ENCODE measurements at places on chromosomes 13 and 19.
A peak's percentile ranks its signal among the peaks of the same experiment; 100 is the strongest.

DNA sequence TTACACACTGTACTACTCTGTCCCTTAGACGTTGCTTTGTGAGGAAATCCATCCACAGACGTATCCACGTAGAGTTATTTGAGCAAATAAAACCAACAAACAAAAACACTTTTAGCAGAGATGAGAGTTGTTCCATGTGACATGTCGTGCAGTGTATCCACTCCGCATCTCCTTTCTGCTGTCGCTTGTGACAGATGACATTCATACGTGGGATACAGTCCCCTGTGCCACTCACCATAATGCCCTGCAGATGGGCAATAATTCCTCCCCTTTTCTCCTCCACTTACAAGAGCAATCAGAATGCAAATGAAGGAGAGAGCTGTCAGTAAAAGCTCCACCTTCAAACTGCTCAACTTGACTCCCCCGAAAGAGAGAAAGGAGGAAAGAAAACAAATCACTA is 26.0 kb downstream of the IRS2 start:
- no peak for DNase-seq

- no peak for DNase-seq
These were observed 13.6 kb upstream of the GALP start for GRCh38 chr19:56162258-56162657.

GRCh38 chr13:110424569-110425443 is 117.7 kb downstream of the COL4A2 start:
- peak; percentile 61 for DNase-seq

DNA sequence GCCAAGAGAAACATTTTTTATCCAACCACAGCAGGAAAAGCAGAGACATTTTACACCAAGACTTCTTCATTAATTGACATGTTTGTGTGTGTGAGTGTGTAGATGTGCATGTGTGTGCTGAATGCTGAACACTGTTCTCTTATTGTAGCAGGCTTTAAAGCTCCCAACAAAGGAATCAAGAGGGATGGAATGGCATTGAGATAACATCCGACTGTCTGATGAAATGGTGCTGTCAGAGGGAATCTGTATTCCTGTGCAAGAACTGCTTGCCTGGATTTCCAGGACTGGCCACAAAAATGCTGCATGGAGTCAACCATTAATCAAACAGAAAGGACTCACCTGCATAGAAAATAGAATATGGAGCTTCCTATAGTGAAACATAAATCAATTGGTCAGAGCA is 354.0 kb downstream of the UQCRFS1 start:
- no peak for DNase-seq

DNA sequence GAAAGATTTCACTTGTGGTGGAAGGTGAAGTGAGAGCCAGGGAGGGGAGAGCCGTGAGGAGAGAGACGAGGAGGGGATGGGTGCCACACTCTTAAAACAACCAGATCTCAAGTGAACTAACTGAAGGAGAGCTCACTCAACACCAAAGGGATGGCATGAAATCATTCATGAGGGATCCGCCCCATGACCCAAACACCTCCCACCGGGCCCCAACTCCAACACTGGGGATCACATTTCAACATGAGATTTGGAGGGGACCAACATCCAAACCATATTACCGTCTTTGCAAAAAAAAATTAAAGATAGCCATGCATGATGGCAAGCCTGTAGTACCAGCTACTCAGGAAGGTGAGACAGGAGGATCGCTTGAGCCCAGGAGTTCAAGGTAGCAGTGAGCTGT is 34.9 kb upstream of the POP4 start:
- no peak for DNase-seq

DNA sequence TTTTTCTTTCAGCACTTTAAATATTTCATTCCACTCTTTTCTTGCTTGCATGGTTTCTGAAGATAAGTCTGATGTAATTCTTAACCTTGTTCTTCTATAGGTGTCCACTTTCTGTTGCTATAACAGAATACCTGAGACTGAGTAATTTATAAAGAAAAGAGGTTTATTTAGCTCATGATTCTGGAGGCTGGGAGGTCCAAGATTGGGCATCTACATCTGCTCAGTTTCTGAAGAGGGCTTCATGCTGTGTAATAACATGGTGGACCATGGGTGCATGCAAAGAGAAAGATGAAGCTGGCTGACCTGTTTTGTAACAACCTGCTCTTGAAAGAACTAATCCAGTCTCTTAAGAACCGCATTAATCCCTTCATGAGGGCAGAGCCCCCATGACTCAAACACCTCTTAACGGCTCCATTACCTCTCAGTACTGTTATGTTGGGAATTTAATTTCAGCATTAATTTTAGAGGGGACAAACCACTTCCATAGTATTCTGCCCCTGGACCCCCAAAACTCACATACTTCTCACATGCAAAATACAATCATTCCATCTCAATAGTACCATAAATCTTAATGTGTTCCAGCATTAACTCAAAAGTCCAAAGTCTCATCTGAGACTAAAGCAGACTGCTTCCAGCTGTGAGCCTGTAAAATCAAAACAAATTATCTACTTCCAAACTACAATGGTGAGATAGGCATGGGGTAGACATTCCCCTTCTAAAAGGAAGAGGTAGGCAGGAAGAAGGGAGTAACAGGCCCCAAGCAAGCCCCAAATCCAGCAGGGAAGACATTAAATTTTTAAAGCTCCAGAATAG is 9.6 kb upstream of the FGF9 start:
- DNase-seq = no peak

DNA sequence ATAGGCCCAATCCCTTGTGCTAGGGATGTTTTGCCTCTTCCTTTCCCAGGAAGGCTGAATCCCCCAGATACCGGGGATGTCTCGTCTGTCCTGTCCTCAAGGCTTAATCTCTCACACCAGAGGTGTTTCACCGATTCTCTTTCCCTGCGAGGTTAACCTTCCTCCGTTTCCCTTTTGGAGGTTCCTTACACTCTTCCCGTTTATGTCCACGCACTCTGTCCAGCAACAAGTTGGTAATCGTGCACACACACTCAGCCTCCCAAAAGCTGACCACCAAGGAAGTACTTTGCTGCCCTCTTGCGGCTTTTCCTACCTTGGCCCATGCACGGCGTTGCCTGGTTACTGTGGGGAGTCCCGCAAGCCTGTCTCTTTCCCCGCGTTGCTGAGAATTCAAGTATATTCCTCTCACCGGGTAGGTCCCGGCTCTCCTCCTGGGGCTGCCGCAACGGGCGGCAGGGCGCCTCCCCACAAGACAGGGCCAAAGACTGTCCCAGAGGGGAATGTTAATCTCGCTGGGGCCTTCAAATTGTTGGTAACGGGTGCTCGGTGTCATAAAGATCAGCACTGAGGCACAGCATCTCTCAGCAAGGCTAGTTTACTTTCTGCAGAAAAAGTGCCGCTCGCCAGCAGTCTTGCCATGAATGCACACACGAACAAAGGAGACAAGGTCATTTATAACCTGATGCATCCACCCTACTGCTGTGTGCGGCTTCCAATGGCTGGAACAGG is 36.7 kb upstream of the CD177 start:
- DNase-seq = peak; percentile 12

GRCh38 chr13:28137596-28137995 is 749 bp upstream of the PAN3 start:
- no peak for DNase-seq

DNA sequence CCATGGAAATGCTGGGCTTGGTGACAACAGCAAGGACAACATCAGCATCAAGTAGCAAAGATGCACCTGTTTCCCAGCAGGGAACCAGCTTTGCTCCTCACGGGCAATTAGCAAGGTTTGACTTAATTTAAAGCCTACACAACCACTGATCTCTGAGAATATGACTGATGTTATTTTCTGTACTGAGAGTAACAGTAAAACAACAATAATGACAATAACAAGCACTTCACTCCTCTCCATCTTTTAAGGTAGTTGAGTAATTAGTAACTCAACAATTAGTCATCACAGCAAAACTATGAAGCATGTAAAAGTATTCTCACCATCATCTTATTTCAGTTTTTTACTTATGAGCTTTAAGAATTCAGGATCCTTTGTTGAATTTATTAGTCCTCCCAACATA is 37.3 kb downstream of the ENOX1 start:
- DNase-seq = no peak

DNA sequence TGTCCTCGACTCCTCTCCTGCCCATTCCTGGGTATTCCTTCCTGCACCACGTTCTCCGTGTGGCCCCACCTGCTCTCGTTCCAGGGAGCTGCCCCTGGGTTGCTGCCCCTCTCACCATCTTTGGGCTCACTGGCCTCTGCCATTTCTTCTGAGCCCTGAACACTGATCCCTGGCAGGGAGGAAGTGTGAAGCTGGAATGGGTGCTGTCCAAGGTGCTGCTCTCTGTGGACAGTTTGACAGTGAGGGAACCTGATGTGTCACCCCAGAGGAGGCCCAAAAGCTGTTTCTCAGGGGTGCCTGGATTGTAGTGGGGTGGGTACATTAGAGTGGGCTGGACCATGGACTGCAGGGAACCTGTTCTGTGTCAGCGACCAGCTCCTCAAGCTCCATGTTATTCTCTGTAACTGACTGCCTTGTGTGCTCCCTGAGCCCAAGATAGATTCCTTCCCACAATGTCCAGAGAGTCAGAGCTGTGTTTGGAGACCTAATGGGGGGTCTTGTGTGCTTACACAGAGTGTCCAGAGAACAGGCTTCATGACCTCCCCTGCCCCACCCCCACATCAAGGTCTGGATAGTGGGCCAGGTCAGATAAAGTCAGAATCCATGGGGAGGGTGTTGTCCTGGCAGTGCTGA is 7.2 kb upstream of the CEACAM8 start:
- peak; percentile 32 for DNase-seq

GRCh38 chr19:47176627-47177090 is 46.0 kb downstream of the SAE1 start:
- DNase-seq = peak; percentile 90

DNA sequence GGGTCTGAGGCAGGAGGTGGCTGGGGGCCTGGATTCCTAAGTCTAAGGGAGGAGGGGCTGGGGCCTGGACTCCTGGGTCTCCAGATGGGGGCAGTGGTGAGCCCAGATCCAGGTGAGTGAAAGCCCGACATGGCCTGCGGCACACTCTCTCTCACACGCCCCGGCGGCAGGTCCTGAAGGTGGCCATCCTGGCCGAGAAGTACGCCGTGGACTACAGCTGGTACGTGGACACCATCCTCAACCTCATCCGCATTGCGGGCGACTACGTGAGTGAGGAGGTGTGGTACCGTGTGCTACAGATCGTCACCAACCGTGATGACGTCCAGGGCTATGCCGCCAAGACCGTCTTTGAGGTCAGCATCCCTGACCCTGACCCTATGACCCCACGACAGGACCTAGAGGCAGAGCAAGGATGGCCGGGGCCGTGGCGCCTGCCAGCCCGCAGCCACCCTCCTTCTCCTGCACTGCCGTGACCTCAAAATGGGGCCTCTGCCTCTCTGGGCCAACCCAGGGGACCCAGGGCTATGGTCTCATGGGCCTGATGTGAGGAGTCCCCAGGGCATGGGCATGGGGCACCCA is 13.2 kb downstream of the FUZ start:
- no peak for DNase-seq

DNA sequence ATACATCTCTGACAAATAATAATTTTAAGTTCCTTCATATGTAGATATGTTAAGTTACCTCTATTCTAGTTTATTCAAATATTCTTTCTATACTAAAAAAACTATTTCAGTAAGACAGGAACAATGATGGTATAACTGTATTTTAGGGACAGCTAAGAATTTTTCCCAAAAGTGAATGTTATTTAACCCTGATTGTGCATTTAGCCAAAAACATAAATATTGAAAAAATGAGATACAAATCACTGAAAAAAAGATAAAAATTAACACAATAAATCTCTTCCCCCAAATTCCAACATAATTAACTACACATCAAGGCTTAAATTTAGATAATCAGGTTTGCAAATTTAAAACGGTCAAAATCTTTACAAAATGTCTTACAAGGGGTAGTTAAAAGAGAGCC is 58.1 kb downstream of the KCNRG start:
- no peak for DNase-seq

- DNase-seq = no peak
These were observed 12.8 kb upstream of the TOMM40 start for GRCh38 chr19:44878120-44878865.

DNA sequence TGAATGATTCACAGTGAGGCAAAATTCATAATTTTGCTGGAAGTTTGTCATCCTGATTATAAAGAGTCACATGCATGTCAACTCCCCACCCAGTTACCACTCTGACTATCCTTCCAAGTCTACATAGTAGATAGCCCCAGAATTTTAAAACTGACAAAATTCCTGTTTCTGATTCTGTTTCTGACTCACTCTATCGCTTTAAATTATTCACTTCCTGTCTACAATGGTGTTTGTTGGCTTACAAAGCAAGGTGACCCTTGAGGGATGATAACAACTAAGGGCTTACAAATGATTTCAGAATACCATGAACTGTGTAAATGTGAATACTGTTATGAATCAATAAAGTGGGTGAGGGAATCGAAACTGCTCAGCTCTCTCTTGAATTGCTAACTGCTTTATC is 98.7 kb upstream of the KL start:
- DNase-seq = peak; percentile 18

DNA sequence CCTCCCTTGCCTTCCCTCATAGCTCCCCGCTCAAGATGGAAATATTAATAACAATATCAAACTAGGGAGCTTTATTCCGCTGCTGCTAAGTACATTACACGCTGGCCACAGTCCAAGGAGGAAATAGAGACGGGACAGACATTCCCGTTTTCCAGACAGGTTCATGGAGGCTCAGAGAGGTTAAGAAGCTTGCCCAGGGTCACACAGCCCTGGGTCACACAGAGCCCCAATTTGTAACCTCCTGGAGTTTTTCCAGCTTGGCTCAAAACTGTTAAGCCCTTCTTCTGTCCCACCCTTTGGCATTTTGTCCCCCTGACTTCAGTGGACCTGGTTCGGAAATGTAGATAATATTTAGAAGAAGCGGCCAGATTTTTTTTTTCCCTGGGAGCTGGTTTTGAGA is 2.0 kb downstream of the BICRA start:
- no peak for DNase-seq

GRCh38 chr19:55080968-55081769 is 5.5 kb downstream of the EPS8L1 start:
- peak; percentile 57 for DNase-seq

DNA sequence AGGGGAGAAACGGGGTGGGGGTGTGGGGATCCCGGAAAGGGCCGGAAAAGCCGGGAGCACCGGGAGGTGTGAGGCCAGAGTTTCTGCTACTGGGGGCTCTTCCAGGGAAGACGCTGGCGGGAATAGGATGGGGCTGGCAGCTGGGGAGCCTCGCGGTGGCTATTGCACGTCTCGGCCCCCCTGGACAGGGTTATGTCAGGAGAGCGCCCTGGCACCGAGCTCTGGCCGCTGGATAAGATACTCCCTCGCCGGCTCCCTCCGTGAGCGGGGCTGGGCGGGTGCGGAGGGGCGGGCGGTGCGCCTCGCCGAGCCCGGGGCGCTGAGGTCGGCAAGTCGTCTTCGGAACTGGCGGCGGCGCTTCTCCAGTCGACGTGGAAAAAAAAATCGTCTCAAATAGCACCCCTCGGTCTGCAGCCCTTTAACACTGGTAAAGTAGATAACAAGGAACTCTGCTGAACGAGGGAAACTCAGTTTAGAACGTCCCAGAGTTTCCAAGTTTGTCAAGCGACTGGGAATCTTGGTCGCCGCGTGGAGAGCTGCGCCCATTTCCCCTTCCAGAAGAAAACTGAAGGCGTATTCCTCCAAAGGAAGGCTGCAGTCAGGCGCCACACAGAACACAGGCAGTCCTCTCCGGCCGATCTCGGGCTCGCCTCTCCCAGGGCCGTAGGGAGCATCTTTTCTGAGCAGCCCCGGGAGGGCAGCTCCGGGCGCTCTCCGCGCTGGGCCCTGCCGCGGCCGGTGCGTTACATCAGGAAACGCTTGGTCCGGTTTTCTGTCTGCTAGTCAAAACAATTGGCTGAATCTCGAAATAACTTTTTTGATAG is 115.1 kb downstream of the KCNRG start:
- DNase-seq = peak; percentile 49
